ENCODE measurements at places on chromosomes 7 and 10.

DNA sequence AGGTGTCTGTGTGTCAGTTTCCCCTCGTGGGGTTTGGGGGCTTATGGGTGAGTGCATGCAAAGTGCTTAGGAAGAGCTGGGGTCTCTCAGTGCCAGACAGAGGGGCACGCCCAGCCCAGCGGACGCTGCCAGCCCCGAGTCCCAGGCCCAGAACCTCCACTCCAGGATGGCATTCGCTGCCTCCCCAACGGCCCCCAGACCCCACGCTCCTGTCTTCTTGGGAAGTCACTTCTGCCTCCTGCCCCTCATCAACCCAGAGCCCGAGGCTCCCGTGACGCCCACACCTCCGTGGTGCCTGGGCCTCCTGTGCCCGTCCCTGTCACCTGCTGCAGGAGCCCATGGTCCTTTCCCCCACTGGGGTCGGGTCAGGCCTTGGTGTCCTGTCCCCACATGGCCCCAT lies 35.0 kb downstream of the NKX6-2 start:
- DNase-seq: no peak

GRCh38 chr7:36638586-36639263 lies 85.6 kb downstream of the AOAH start:
- DNase-seq: no peak

GRCh38 chr10:128907155-128907941 lies 559.7 kb upstream of the MGMT start:
- no peak for DNase-seq

- no peak for DNase-seq
Observed at GRCh38 chr7:2553831-2554581, 1.3 kb downstream of the BRAT1 start.

- no peak for DNase-seq
Observed at GRCh38 chr10:73650537-73651331, 5.1 kb downstream of the SYNPO2L start.
